ENCODE measurements at places on chromosomes 2 and 18.
A peak's percentile ranks its signal among the peaks of the same experiment; 100 is the strongest.

DNA sequence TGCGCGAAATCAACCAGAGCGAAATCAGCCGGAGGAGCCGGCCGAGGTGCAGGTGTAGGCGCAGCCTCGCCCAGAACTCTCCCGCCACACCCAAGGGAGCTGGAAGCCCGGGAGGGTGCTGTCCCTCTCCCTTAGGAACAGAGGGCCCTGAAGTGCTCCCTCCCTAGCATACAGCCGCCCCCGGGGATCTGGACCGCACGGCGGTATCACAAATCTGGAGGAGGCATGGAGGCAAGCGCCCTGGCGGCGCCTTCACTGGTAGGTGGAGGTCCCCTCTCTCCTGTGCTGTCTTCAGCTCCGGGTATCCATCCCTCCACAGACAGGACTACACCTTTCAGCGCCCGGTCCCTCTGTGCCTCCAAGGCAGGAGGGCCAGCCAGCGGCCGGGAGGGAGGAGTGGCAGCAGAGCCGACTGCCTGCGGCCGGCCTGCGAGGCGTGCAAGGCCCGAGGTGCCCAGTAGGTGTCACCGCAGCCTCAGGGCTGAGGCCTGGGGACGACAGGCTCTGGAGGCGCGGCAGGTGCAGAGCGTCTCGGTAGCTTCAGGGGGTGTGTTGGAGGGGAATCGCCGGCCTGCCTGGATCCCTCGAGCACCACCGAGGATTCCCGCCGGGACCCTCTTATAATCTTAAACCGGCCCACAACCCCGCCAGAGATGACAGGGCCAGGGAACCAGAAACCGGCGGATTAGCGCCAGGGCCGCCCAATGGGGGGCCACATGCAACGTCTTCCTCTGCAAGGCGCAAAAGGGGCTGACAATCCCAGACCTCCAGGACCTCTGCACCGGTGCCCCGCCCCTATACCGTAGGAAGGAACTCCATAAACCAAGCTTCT is 2.8 kb downstream of the IHH start:
- H3K4me3 ChIP-seq, result peak overlapping the region; percentile 4
- peaks cover 43% of the 10 kb centered on the region for H3K4me1 ChIP-seq
- no peak overlapping the region for H3K27ac ChIP-seq
- H3K36me3 ChIP-seq, result no peaks in the 10 kb centered on the region
- peaks cover 80% of the 10 kb centered on the region for H3K27me3 ChIP-seq

- H3K4me3 ChIP-seq, result no peak overlapping the region
- no peak for DNase-seq
- H3K36me3 ChIP-seq, result no peaks in the 10 kb centered on the region
- no peak overlapping the region for H3K27ac ChIP-seq
- no peaks in the 10 kb centered on the region for H3K27me3 ChIP-seq
- H3K4me1 ChIP-seq, result peaks cover 26% of the 10 kb centered on the region
These were observed 158.3 kb downstream of the ANTXR1 start for GRCh38 chr2:69171116-69171896.

DNA sequence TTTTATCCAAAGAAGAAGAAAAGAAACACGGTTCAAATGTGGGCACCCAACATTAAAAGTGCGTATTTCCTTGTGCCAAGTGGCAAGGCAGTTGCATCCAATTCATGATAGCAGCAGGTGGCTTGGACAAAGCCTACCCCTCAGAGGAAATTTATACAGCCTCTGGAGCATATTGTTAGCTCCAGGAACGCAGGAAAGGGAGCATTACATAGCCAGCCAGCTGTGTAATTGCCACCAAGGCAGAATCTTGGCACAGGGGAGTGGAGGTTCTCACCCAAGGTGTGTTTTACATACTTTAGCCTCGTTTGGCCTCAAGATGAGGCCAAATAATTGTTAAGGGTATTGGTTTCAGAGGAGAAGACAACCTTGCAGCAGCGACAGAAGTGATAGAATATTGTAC is 526.9 kb downstream of the TMEM182 start:
- no peaks in the 10 kb centered on the region for H3K4me1 ChIP-seq
- no peak overlapping the region for H3K4me3 ChIP-seq
- no peak for DNase-seq
- H3K27ac ChIP-seq, result no peak overlapping the region
- H3K36me3 ChIP-seq, result no peaks in the 10 kb centered on the region
- H3K27me3 ChIP-seq, result no peaks in the 10 kb centered on the region

DNA sequence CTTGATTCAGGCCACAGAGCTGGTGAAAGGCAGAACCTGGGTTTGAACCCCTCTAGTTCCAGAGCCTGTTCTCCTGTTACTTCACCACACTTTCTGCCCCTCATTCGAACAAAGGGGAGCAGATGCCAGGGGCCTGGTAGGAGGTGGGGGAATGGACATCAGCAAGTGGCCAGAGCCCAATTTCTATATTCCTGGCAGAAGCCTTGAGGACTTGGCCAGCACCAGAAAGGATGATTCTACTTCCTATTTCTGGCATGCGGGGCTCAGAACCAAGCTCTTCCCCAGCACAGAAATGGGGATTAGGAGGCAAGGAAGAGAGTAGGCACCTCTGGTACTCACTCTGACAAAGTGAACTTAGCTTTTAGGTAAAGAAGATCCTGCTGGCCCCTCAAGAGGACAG is 49.3 kb downstream of the ADD2 start:
- no peaks in the 10 kb centered on the region for H3K36me3 ChIP-seq
- no peaks in the 10 kb centered on the region for H3K4me1 ChIP-seq
- no peak overlapping the region for H3K27ac ChIP-seq
- no peak overlapping the region for H3K4me3 ChIP-seq
- no peaks in the 10 kb centered on the region for H3K27me3 ChIP-seq
- no peak for DNase-seq

- no peak for DNase-seq
- H3K36me3 ChIP-seq, result no peaks in the 10 kb centered on the region
- no peak overlapping the region for H3K4me3 ChIP-seq
These were observed 271.6 kb downstream of the PTGR3 start for GRCh38 chr18:74937291-74937690.

- H3K4me1 ChIP-seq, result peaks cover 25% of the 10 kb centered on the region
- no peaks in the 10 kb centered on the region for H3K36me3 ChIP-seq
- H3K4me3 ChIP-seq, result peak overlapping the region; percentile 27
- peak overlapping the region; percentile 94 for H3K27ac ChIP-seq
These were observed 144.9 kb downstream of the TNS1 start for GRCh38 chr2:217857624-217858506.

GRCh38 chr2:3483986-3484960 is 35.1 kb downstream of the ADI1 start:
- H3K4me3 ChIP-seq, result no peak overlapping the region
- no peaks in the 10 kb centered on the region for H3K27me3 ChIP-seq

GRCh38 chr2:236623816-236624215 is 54.2 kb downstream of the ACKR3 start:
- no peak overlapping the region for H3K4me3 ChIP-seq
- no peak for DNase-seq
- peaks cover 5% of the 10 kb centered on the region for H3K4me1 ChIP-seq
- no peaks in the 10 kb centered on the region for H3K27me3 ChIP-seq
- H3K36me3 ChIP-seq, result no peaks in the 10 kb centered on the region

DNA sequence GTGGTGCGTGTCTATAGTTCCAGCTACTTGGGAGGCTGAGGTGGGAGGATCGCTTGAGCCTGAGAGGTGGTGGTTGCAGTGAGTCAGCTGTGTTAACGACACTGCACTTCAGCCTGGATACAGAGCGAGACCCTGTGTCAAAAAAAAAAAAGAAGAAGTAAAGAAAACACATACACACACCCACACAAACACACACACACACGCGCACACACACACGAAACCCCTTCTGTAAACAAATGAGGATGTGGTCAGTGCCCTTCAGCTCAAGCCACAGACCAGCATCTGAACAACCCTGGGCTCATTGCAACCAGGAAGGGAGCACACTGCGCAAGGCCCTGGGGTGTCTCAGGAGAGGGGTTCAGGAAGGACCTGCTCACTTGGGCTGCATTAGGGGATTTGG is 47.9 kb upstream of the KCNF1 start:
- no peak for DNase-seq
- H3K27ac ChIP-seq, result no peak overlapping the region
- H3K27me3 ChIP-seq, result no peaks in the 10 kb centered on the region
- H3K4me1 ChIP-seq, result no peaks in the 10 kb centered on the region

- DNase-seq, result no peak
- peaks cover 63% of the 10 kb centered on the region for H3K4me1 ChIP-seq
- no peaks in the 10 kb centered on the region for H3K27me3 ChIP-seq
- peak overlapping the region; percentile 93 for H3K27ac ChIP-seq
- H3K4me3 ChIP-seq, result no peak overlapping the region
These were observed 147.7 kb downstream of the TGIF1 start for GRCh38 chr18:3597409-3598357.

GRCh38 chr18:42921226-42921737 is 194.2 kb downstream of the RIT2 start:
- H3K27ac ChIP-seq, result no peak overlapping the region
- H3K4me3 ChIP-seq, result no peak overlapping the region
- DNase-seq, result no peak
- no peaks in the 10 kb centered on the region for H3K4me1 ChIP-seq
- no peaks in the 10 kb centered on the region for H3K27me3 ChIP-seq
- H3K36me3 ChIP-seq, result no peaks in the 10 kb centered on the region

DNA sequence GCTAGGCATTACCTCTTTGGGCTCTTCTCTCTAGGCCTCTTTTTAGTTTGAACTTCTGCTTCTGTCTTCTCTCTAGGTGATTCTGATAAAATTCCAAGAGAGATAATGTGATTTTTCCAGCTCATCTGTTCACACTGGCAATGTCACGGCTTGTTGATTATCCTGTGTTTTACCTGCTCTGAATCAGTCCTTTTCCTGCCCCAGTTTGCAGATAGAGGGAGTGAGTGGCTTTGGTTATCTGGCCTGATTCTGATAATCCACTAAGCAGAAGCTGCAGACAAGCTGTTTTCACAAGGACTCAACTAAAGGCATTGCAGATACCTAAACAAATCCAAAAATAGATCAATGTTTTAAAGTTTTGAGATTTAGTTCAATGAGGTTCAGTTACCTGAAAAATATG is 111.9 kb downstream of the DCC start:
- no peaks in the 10 kb centered on the region for H3K36me3 ChIP-seq
- no peak overlapping the region for H3K4me3 ChIP-seq
- H3K4me1 ChIP-seq, result no peaks in the 10 kb centered on the region
- no peaks in the 10 kb centered on the region for H3K27me3 ChIP-seq

DNA sequence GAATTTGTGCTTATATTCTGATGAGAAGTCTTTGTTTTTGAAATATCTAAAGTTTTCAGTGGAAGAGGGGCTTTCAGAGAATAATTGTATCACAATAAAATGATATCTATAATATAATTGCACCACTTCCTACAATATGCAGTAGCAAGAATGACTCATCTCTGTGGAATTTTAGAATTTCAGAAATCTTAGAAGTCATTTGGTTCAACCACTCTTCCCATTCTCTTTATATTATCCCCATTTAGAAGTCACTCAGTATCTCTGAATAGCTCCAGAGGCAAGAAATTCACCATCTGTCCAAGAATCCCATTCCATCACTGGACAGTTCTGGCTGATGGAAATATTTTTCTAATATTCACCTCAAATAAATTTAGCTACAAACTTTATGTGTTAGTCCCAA is 59.3 kb upstream of the CCDC68 start:
- H3K4me1 ChIP-seq, result no peaks in the 10 kb centered on the region
- DNase-seq, result no peak
- H3K27me3 ChIP-seq, result no peaks in the 10 kb centered on the region
- H3K27ac ChIP-seq, result no peak overlapping the region
- no peak overlapping the region for H3K4me3 ChIP-seq
- no peaks in the 10 kb centered on the region for H3K36me3 ChIP-seq

- no peak overlapping the region for H3K4me3 ChIP-seq
- no peaks in the 10 kb centered on the region for H3K27me3 ChIP-seq
These were observed 269.3 kb upstream of the NCKAP5 start for GRCh38 chr2:133837441-133838094.

- no peaks in the 10 kb centered on the region for H3K36me3 ChIP-seq
- H3K27me3 ChIP-seq, result no peaks in the 10 kb centered on the region
- no peaks in the 10 kb centered on the region for H3K4me1 ChIP-seq
- H3K27ac ChIP-seq, result no peak overlapping the region
These were observed 1.1 kb downstream of the RPL37A start for GRCh38 chr2:216499641-216500218.

- H3K4me1 ChIP-seq, result no peaks in the 10 kb centered on the region
- H3K36me3 ChIP-seq, result no peaks in the 10 kb centered on the region
- no peak overlapping the region for H3K4me3 ChIP-seq
These were observed 59.8 kb downstream of the NDUFA10 start for GRCh38 chr2:239965318-239965717.

DNA sequence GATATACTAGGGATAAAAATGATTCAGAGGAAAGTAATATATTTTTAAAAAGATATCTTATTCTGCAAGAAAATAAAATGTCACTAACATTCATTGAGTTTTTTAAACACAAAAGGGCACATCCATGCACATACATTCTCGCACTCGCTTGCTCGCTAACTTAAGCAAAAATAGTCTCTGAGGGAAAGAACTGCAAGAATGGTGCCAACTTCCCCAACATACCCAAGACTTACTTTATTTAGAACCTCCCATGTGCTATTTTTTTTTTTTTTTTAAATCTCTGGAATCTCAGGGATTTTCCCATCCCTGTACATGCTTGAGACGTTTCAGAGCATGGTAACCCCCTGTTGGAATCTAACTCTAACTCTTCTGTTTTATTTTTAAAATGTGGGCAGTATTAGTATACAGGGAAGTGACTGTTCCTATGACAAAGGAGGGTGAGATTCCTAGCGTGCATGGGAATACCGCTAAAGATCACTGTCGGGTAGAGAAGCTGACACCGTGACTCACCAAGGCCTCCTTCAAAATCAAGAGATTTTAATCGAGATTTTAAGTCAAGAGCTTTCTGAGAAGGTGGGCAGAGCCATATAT is 187.9 kb upstream of the ZEB2 start:
- no peaks in the 10 kb centered on the region for H3K27me3 ChIP-seq
- H3K27ac ChIP-seq, result no peak overlapping the region
- H3K4me1 ChIP-seq, result peaks cover 40% of the 10 kb centered on the region

- H3K36me3 ChIP-seq, result no peaks in the 10 kb centered on the region
- H3K27me3 ChIP-seq, result no peaks in the 10 kb centered on the region
- no peak overlapping the region for H3K27ac ChIP-seq
- no peaks in the 10 kb centered on the region for H3K4me1 ChIP-seq
- no peak for DNase-seq
These were observed 45.5 kb downstream of the HNRNPLL start for GRCh38 chr2:38557217-38557616.

- H3K4me3 ChIP-seq, result no peak overlapping the region
These were observed 454.7 kb upstream of the SLC39A10 start for GRCh38 chr2:195202163-195202845.

DNA sequence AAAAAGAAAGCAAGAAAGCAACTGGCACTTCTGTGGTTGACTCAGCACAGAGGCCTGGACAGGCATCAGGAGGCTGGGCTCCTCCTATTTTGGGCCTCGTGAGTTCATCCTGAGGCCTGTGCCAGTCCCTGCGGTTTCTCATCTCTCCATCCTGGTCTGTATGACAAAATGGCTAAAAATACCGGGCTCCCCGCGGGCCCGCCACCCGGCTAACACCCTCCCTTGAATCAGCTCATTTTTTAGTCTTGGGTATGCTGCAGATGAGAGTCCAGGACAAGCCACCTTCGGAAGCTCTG is 62.3 kb upstream of the YWHAQ start:
- H3K27me3 ChIP-seq, result no peaks in the 10 kb centered on the region
- H3K4me1 ChIP-seq, result no peaks in the 10 kb centered on the region
- H3K4me3 ChIP-seq, result peak overlapping the region; percentile 20
- H3K36me3 ChIP-seq, result no peaks in the 10 kb centered on the region
- peak overlapping the region; percentile 63 for H3K27ac ChIP-seq
- peak; percentile 34 for DNase-seq

Measured in tibial nerve (tissue), 4 donors.